ENCODE measurements at places on chromosomes 4 and X.

- DNase-seq, result no peak
These were observed 10.9 kb downstream of the MFAP3L start for GRCh38 chr4:170015285-170015684.

DNA sequence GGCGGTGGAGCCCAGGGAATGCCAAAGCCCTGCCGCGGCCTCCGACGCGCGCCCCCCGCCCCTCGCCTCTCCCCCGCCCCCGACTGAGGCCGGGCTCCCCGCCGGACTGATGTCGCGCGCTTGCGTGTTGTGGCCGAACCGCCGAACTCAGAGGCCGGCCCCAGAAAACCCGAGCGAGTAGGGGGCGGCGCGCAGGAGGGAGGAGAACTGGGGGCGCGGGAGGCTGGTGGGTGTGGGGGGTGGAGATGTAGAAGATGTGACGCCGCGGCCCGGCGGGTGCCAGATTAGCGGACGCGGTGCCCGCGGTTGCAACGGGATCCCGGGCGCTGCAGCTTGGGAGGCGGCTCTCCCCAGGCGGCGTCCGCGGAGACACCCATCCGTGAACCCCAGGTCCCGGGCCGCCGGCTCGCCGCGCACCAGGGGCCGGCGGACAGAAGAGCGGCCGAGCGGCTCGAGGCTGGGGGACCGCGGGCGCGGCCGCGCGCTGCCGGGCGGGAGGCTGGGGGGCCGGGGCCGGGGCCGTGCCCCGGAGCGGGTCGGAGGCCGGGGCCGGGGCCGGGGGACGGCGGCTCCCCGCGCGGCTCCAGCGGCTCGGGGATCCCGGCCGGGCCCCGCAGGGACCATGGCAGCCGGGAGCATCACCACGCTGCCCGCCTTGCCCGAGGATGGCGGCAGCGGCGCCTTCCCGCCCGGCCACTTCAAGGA is at the start of gene FGF2:
Gene FGF2 (plus strand): TSS at position 279 of the 705 bp plus-strand sequence. CDS start 344 bp downstream, at position 623.
- DNase-seq, result peak; percentile 36

DNA sequence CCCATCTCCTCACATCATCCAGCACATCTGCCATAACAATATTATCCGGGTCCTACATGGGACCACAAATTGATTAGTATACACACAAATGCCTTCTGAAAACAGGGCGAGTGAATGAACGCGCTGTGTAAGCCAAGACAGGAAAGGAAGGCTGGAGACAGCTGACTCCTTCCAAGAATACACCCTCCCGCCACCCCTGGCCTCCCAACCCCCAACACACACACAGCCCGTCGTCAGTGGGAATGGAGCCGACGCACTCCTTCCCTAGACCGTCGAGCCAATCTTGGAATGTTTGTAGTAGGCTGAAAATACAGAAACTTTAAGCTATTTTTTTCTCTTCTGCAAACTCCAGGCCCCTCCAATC is 319 bp upstream of the MAGEH1 start:
- DNase-seq, result no peak

DNA sequence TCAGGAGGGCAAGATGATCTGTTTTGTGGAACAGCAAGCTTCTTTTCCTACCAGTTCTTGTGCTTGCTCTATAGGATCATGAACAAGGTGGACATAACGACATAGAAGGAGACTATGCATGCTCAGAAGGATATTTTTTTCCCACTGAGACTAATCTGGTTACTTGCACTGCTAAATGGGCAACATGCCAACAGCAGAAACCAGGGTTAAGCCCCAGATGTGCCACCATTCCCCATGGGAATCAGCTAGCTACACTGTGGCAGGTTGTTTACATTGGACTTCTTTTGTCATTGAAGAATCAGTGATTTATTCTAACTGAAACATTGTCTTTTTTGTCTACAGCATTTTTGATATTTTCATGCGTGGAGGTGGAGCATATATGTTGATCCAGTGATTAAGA is 165.6 kb downstream of the C4orf33 start:
- DNase-seq, result no peak

DNA sequence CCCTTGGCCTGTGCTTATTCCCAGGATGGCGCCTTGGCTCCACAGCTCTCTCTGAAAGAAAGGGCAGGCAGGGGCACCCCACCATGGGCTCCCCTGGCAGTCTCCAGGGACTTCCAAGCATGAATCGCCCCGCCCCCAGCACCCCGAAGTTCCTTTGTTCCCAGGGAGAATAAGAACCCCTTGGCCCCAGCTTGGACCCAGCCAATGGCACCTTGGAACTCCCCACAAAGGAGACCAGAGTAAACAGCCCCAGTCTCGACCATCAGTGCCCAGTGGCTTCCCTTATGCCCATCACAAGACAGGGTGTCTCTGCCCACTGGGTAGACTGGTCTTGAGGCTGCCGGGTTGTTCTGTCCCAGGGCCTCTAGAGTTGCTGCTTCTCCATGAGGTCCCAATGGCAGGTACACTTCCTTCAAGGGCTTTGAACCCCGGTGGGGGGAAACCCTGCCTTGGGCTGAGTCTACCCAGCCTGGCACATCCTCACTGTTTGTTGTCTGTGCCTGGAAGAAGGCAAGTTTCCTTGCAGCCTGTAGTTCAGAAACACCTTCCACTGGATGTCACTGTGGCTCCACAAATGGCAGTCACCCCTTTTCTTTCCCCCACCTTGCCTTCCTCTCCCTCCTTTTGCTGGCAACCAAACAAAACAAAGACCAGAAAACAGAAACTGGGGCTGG is 30.8 kb downstream of the NBDY start:
- DNase-seq, result no peak

GRCh38 chrX:45445745-45446412 is 245.2 kb upstream of the DIPK2B start:
- DNase-seq, result no peak

GRCh38 chrX:45309801-45310200 is 109.1 kb upstream of the DIPK2B start:
- DNase-seq, result no peak

GRCh38 chr4:16337936-16338335 is 111.7 kb upstream of the TAPT1 start:
- DNase-seq, result no peak

- DNase-seq, result peak; percentile 17
These were observed 9.6 kb upstream of the TMA16 start for GRCh38 chr4:163484906-163485305.

DNA sequence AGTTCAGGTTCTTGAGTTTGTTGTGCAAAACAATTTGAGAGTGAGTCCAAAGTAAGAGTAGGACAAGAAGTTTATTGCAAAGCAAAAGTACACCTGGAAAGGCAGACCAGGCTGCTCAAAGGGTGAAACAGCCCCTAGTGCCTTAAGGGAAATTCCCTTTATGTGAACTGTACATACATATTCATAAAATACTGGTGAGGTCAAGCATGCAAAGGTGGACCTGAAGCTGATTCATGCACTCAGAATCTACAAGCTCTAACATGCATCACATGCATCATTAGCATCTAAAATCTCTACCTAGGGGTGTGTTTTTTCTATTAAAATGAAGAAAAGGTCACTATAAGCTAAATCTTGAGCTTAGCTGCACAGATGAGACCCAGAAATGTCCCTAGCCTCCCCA is 266.9 kb downstream of the SPATA18 start:
- DNase-seq, result no peak

DNA sequence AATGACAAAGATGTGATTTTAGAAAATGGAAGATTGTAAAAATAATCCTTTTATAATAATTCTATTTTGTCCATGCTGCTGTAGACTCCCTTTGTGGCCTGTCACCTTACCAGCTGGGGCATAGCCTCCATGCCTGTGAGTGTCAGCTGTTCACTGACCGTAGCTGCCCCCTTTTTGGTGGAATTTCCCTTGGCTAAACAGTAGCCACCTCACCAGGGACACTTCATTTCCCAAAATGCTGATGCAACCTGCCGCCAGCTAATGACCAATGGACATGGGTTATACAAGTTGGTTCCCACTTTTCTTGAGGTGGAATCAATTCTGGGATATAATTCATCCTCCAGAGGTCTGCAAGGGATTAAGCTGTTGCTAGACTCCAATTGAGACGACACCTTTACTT is 368.4 kb downstream of the PRDM5 start:
- no peak for DNase-seq

- DNase-seq, result no peak
These were observed 15.5 kb upstream of the NHS start for GRCh38 chrX:17359500-17359899.

- no peak for DNase-seq
These were observed 667.5 kb downstream of the GRXCR1 start for GRCh38 chr4:43560047-43560446.

GRCh38 chr4:8838296-8838960 is 33.2 kb downstream of the HMX1 start:
- no peak for DNase-seq

DNA sequence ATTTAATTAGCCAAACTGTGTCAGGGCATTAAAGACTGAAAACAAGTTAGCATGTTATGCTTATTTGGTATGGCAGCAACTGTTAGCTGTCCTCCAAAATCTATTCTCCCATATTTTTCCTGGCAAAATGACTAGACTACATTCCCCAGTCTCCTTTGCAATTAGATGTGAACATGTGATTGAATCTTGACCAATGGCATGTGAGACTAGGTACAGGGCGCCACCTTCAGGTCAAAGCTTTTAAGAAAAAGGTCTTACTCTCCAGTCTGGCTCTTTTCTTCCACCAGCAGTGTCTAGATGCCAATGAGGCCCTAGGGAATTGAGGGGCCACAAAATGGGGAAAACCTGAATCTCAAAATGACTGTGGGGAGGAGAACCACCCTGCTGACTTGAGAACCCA is 408.2 kb downstream of the SMARCA1 start:
- peak; percentile 28 for DNase-seq

All from NCI-H1092 treated with DMSO at 0.1 percent for 48 hours (cell line).